ENCODE measurements at places on chromosomes 1 and 21.

- DNase-seq = no peak
Measured at GRCh38 chr1:181392613-181393220, 90.6 kb upstream of the CACNA1E start.

DNA sequence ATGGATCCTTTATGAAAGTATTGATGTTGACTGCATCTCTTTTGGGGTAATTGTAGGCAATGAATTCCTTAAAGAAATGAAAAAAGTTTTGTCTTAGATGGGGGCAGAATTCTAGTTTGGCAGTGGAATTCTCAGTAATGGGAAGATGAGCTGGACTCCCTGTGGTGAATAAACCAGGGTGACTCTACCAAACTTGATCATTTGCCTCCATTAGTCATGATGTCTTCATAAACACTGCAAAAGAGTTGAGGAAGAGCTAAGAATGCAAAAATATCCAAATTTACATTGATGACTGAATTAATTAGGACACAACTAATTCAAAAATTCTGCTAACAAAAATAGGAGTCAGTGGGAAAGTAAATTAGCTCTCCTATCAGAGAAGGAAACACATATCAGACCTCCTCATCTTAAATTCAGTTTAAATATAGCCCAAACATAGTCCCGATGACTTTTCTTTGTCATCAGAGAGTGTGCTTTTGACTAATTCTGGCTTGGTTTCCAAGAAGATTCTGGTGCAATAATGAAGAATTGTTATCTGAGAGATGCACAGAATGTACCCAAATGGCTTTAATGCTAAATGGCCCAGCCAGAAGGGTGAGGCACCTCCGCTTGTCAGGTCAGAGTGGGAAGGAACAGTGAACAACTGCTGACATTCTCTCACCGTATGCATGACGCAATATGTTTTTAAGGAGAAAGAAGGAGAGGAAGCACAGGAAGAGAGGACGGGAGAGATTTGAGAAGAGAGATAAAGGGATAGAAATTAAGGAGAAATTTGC, 525.1 kb downstream of the LMO4 start:
- DNase-seq = no peak

- DNase-seq = no peak
Measured at GRCh38 chr1:226498640-226499008, 49.9 kb upstream of the STUM start.

DNA sequence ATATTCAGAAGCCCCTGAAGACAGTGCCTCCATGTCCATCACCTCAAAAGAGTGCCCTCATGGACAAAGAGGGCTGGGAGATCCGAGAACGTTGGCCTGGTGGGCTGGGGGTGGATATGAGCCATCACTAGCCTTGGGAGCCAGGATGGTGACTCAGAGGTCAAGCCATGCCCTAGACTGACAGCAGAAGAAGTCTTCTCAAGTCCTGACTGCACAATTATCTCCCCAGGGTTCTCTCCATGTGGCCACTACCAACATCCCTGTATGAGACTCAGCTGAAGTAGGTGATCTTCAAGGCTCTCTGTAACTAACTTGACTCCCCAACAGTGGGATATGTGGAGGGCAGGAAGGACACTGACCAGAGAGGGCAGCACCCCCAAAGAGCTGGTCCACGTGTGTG, 7.1 kb upstream of the USF1 start:
- no peak for DNase-seq

- no peak for DNase-seq
Measured at GRCh38 chr1:112298558-112298957, 97.5 kb upstream of the CTTNBP2NL start.

GRCh38 chr21:36716387-36716786, 17.5 kb downstream of the SIM2 start:
- no peak for DNase-seq

DNA sequence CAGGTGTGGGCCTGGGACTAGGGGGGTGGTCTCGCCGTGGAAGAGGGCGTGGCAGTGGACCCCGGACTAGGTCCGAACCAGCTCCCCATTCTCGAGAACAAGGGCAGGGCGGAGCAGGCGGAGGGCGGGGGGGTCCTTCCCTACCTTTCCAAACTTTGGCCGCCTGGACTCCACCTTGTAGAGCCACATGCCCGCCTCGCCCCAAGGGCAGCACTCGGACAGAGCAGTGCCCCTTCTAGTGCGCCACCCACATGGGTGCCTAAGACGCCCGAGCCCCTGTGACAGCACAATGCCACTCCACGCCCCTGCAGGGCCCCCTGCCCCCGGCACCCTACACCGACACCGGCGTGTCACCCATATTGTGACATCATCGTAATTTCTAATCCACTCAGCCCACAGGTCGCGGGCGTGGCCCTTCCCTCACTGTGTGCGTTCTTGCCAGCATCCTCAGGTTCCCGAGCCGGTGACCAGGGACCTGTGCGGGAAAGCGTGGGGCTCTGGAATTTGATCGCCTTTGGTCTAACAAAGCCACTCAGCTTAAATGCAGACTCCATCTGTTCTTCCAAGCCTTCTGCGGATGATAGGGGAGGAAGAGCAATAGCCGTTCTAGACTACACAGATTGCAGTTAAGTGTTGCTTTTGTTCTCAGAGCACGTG, 553 bp upstream of the STMN1 start:
- no peak for DNase-seq

DNA sequence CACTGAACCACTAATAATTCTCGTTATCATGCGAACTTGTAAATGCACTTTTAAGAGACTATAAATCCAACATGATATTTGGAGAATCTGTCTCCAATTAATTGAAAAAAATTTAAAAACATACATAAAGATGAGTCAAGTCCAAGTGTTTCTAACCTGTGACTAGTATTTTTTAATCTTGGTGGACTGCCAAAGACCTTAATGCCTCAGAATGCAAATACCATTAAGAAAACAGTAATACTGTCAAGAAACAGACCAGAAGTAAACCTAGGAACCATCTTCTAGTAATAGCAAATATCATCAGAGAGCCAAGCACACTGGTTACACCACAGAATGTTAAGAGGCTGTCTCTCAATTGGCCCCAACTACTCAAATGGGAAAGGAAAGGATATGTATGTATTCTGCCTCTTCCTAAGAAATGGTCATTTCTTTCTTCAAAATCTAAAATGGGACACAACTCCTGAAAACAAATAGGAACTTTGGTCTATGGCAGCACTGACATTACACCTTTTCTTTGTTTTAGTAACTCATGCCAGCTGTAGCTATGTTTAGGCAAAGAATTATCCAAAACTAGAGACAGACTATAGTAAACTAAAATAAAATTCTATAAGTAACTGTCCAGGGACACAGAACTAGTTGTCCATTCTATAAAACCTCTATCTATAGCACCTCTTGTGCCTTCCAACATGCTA, 15.8 kb downstream of the SCYL3 start:
- no peak for DNase-seq

- no peak for DNase-seq
Measured at GRCh38 chr1:203722909-203723308, 42.1 kb upstream of the LAX1 start.

DNA sequence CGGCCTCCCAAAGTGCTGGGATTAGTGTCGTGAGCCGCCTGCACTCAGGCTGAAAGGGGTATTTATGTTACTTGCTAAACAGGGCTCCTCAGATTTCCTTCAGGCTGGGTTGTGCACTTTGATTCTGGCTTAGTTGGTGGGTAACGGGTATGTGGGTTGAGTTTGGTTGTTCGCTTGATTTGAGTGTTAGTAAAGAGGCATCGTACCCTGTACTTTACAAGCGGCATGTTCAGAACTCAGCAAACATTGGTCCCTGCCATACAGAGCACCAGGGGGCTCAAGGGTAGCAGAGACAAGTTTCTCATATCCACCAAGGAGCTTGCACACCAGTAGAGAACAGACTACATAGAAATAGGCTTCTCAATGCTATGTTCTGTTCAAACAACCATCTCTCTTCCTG, 147.8 kb downstream of the PGBD5 start:
- DNase-seq = no peak

GRCh38 chr1:23044035-23044434, 24.8 kb downstream of the KDM1A start:
- peak; percentile 16 for DNase-seq

- DNase-seq = no peak
Measured at GRCh38 chr21:20545454-20545853, 452.8 kb upstream of the NCAM2 start.

DNA sequence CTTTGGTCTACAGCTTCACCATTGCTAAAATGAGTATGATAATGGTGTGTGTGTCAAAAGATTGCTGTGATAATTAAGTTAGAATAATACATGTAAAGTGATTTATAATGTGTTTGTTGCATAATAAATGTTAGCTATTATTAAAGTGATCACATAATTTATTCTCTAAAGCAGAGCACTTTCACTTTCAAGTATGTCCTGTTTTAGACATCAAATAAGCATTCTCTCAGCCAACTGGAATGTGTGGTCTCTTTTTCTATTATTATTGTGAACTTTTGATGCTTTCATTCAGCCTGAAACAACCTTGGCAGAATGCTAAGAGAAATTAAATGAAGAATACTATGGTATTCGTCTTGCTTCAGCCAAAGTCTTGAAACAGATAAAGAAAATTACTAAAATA, 102.8 kb upstream of the COL11A1 start:
- no peak for DNase-seq

DNA sequence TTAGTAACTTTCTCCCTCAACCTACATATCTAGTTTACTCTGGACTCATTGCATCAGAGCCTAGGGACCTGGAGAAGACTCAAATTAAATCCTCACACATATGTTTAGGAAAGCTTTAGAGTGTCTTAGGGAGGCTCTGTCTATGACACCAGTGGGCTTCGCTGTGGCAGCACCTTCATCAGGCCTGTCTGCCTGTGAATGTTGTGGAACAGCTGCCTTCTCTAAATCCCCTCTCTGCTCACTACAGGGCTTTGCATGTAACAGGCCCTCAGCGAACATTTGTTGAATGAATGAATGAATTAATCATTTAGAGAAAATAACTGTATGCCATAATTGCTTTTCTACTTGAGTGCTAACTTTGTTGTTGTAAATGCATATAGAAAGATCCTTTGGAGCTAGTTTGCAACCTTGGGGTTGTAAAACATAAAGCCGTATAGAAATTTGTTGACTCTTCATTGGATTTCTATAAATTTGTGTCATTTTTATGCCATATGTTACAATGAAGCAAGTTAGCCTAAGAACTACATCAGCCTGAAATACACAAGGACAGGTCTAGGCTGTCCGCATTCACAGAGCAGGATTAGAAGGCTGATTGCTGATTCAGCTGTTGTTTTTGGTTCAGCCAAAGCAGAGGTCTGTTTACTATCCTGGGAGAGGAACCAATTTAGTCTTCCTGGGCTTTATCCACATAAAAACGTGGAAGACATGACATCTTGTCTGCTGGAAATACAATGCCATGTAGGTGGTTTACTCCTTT, 238.0 kb downstream of the ASTN1 start:
- DNase-seq = no peak

- no peak for DNase-seq
Measured at GRCh38 chr1:202187697-202188407, 5.7 kb upstream of the LGR6 start.

- no peak for DNase-seq
Measured at GRCh38 chr1:219541946-219542345, 71.0 kb downstream of the ZC3H11B start.

GRCh38 chr1:246564839-246565750, 966 bp downstream of the TFB2M start:
- no peak for DNase-seq

DNA sequence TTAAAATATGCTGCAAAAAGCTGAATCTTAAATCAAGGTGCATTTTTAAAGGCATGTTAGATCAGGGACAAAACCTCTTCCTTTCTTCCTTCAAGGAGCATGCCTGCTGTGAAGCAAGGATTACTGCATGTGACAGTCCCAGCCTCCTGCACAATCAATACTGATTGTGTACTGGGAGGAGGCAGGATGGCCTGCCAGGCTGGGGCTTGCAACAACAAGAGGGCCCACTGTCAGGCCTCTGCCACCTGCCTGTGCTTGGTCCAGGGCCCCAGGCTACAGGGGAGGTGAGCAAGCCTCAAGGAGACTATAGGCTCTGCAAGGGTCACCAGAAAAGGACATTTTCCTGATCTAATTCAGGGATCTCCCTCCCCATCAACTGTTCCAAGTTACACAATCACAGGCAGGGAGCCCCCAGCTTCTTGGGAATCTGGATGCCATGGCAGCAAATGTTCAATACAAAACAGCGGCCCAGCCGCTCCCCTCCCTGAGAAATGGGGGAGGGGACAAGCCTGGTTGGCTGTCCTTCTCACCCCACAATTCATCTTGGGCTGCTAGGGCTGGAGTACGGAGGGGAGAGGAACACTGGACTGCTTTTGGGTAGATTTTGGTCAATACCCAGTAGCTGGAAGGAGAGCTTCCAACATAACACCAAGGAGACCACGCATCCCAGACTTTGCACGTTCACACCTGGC, 76.7 kb downstream of the SSBP3 start:
- no peak for DNase-seq

DNA sequence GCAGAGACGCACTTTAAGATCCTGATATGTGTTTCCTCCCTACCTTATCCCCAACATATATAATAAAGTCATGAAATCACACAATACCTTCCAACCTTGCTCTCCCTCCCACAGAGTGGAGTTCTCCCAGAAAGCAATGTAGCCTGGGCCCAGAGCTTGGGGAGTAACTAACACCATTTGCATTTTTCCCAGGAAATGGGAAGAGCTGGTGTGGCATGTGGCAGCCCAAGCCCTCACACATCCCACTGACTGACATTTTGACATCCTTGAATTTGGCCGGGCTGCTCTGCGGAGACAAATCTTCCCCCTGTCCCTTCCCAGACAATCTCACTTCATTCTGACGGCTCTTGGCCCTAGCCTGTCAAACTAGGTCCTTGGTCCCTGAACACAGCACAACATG, 37.0 kb upstream of the ATP2B4 start:
- no peak for DNase-seq

DNA sequence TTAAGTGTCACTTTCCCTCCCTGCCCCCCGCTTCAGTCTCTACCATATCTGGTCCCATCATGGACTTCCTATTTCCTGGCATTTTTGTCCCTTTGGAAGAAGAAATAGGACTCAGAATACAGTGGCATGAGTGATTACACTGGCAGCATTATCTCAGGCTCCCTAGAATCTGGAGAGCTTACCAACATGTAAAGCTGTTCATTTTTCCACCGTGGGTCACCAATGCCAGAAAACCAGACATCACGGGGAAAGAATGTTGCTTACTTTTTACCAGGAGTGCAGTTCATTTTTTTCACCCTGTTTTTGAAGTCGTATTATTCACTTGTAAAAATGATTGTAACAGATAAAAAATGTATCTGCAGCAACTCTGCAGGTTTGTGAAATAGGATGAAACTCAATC, 44.8 kb downstream of the BACH1 start:
- no peak for DNase-seq
